ENCODE measurements at places on chromosomes 5 and 9. TPM values are rescaled to one million over a fixed set of nuclear protein-coding genes. Genes with fewer than 3 reads are reported as not detected.

The LCN10 gene
- not detected for total RNA-seq

The IER5L gene
- total RNA-seq, result 10.7 TPM

The PCDHGA9 gene
- 0.68 TPM for total RNA-seq

The IFNA21 gene
- total RNA-seq, result not detected

DNA sequence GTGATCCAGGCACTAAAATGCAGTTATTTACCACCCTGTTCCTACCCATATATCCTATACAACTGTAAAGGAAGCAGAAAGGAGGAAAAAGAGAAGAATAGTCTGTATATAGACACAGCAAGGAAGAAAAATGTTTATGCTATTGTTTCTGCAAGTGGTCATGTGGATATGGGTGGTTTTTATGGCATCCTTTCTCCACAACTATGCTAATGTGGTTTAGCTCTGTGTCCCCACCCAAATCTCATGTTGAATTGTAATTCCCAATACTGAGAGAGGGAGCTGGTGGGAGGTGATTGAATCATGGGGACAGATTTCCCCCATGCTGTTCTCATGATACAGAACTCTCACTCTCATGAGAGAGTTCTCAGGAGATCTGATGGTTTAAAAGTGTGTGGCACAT lies 439.8 kb downstream of the ZSWIM6 start:
- no peak for DNase-seq

DNA sequence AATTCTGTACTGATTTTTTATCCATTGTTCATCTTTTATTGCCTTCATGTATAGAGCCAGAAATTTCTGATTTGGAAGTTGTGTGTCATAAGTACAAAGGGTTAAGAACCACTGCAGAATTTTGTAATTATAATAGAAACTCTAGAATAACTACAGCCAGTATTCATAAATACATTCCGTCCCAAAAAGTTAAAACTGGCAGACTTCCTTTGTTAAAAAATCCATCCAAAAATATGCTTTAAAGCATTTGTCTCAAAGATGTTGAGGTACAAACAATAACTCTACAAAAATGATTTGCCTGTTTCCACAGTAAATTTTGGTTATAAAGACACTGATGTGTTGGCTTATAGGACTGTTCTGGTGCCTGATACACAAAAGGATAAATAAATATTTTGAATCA lies 436.6 kb downstream of the DTWD2 start:
- no peak for DNase-seq

- DNase-seq, result peak; percentile 54
Observed at GRCh38 chr5:158013939-158014338, 155.0 kb upstream of the CLINT1 start.

DNA sequence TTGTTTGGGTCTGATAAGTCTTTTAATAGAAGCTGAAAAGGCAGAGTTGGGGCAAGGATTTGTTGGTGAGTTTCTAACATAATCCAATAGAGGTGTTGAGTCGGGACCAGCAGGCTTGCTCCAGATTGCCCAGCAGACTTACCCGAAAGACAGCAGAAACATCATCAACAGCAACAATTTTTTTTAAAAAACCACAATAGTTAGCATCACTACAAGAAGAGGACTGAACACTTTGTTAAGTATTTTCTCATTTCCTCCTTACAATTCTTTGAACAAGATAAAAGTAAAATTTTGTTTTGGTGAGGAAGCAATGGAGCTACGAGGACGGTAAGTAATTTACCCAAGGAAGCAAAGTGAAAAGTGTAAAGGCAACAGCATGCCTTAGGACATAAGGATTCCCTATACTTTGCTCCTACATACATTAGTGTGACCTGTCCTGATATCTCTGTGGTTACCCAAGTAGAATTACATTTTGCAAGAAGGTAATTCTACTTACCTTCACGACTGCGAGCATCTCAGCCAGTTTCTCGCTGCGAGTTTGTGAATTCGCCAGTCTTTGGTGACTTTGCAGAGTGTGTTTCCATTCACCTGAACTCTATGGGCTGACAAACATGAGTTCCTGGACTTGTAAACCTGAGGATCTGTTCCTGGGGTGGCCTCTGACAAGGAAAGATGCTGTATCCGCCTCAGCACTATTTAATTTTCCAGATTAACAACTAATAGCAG lies 13.2 kb downstream of the ITK start:
- no peak for DNase-seq

- no peak for DNase-seq
Observed at GRCh38 chr9:80952363-80952922, 736.9 kb downstream of the TLE1 start.
